NCI-H69 (cell line): ENCODE measurements at places on chromosomes 1 and 21.

- DNase-seq = peak; percentile 80
These were observed 595 bp upstream of the ZNHIT6 start for GRCh38 chr1:85708829-85709227.

GRCh38 chr1:9146156-9146555 lies 17.3 kb upstream of the GPR157 start:
- no peak for DNase-seq

DNA sequence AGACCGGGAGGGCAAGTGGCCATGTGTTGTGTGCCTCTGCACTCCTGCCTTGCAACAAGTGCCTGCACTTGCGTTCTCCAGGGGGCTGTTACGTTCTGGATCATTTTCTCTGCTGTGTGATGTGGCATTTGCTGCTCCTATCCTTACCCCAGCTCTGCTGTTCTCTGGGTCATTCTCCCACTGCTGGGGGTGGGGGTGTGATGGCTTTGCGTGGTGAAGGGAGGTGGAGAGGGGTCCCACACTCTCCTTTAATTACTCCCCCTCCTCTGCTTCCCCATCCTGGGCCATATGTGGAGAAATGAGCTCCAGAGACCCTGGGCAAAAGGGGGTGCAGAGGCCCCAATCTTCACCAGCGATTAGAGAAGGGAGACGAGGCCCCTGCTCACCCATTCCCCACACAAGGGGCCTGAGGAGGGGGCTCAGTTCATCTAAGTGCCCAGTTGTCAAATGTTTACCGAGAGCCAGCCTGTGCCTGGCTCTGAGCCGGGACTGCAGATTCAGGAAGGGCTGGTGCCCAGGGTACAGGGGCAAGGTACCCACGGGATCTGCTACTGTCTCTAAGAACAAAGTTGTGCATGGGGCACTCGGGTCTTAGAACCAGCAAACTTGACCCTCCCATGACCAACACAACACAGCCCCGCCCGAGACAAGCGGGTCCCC lies 355.4 kb downstream of the PTPRU start:
- DNase-seq = no peak

GRCh38 chr1:27609618-27610240 lies 5.8 kb upstream of the AHDC1 start:
- DNase-seq = no peak

DNA sequence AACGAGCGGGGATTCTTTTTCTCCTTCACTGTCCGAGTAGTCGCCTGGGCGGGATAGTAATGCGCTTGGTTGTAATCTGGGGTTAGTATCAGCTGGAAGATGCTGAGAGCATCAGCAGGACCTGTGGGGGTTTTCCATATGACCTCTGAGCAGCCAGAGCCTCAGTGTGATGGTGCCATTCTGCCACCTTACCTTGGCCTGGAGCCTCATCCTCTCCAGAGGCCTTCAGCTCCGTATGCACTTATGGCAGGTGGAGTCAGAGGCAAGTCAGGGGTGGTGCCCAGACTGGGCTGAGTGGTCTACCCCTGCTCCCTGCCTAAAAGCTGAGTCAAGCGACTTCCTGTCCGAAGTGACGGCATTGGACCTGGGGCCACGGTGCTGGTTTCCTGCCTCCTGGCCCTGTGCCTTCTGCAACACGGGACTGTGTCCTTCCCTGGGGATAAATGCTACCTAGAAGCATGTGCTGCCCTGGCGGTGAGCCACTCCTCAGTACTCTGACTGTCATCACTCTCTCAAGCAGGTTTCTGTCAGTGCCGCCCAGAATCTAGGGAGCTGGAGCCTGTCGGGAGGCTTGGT lies 24.7 kb downstream of the TENT5C start:
- no peak for DNase-seq

GRCh38 chr21:31530364-31530763 lies 129.1 kb upstream of the SOD1 start:
- peak; percentile 91 for DNase-seq

GRCh38 chr1:246564839-246565750 lies 966 bp downstream of the TFB2M start:
- DNase-seq = peak; percentile 45

- DNase-seq = no peak
These were observed 50.2 kb upstream of the WASF2 start for GRCh38 chr1:27539901-27540861.

DNA sequence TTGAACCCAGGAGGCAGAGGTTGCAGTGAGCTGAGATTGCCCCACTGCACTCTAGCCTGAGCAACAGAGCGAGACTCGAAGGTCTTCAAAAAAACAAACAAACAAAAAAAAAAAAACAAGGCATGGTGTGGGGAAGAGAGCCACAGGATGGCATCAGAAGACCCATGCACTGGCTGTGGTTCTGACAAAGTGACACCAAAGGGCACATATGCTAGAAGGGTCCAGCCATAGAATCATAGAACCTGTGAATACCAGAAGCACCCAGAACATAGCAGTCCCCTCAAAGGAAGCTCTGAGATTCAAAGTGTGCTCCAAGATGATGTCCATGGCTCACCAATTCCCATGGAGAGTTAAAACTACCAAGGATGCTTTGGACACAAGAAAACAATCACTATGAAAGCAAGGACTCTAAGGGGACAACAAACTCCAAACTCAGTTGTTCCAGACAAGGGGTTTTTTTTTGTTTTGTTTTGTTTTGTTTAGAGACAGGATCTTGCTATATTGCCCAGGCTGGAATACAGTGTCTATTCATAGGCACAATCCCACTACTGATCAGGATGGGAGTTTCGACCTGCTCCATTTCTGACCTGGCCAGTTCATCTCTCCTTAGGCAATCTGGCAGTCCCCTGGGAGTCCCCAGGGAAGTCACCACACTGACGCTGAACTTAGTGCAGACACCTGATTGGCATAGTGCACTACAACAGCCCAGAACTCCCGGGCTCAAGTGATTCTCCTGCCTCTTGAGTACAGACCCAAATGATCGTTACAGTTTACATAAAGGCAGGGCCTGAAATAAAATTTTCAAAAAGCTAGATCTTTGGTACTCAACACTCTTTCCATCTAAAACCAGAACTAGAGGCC lies 56.4 kb downstream of the TGFBR3 start:
- DNase-seq = no peak

GRCh38 chr1:93694039-93694438 lies 12.4 kb upstream of the BCAR3 start:
- DNase-seq = no peak

DNA sequence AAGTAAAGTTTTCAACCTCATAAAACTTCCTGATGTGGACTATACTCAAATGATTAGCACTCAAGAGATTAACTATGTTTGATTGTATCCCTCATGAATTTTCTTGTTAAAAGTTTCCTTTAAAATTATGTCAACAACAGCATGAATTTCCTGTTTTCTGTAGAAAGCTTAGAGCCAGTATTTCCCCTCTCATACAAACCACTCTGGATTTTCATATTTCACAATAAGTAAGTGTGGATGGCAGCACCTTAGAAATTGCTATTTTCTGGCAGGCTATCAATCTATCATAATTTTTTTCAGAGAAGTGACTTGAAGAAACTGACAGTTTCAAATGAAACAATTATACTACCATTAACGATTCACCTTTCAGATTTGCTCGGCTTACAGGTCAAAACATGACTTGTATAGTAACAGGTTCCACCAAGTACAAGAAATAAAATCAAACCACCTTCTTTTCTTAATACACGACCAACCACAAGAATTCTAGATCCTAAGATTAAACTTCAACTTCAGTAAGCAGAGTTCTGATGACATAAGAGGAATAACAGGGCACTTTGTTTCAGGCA lies 20.8 kb downstream of the ELK4 start:
- no peak for DNase-seq

- peak; percentile 73 for DNase-seq
These were observed 140.1 kb upstream of the CAMK1G start for GRCh38 chr1:209443361-209443931.

DNA sequence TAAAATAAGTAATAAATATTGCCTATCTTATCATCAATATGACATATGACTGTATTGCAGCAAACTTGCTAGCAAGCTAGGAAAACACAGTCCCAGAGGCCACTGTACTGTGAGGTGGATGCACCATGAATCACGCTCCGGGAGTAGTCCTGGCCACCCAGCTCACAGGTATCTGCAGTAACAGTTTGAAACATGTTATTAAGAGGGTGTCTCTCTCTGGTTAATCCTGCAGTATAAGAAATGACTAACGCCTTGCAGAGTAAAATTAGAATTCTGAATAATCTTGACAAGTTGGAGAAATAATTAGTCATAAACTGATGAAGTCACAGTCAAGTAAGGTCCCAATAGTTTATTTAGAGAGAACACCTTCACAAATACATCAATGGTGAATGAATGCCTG lies 34.0 kb upstream of the DPT start:
- no peak for DNase-seq

DNA sequence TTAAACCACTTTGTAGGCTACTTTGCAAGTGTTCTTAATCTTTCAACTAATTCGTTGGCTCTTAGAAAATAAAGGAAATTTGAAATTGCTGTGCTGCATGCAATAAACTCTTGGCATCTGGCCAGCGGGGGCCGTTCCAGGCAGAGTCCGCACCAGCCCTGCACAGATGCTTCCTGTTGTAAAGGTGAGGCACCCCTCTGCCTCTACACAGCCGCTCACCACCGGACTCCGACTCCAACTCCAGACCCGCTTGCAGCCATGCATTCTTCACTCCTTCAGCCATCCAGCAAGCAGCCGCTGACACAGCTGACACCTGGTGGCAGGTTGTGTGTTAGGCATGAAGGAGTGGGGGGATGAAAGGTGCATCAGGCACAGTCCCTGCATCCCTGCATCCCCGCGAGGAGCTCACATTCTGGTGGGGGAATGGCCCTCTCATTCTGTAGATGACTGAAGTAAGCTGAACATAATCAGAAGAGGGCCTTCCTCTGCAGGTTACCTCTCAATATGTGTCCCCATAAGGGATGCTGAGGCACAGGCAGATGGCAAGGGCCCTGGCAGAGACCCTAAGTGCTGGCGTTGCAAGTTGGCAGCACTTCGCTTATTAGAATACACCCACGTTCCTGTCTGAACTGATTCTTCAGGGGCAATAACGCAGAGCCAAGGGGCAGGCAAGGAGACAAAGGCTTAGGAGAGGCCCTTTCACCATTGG lies 56.8 kb downstream of the GLIS1 start:
- DNase-seq = peak; percentile 89

DNA sequence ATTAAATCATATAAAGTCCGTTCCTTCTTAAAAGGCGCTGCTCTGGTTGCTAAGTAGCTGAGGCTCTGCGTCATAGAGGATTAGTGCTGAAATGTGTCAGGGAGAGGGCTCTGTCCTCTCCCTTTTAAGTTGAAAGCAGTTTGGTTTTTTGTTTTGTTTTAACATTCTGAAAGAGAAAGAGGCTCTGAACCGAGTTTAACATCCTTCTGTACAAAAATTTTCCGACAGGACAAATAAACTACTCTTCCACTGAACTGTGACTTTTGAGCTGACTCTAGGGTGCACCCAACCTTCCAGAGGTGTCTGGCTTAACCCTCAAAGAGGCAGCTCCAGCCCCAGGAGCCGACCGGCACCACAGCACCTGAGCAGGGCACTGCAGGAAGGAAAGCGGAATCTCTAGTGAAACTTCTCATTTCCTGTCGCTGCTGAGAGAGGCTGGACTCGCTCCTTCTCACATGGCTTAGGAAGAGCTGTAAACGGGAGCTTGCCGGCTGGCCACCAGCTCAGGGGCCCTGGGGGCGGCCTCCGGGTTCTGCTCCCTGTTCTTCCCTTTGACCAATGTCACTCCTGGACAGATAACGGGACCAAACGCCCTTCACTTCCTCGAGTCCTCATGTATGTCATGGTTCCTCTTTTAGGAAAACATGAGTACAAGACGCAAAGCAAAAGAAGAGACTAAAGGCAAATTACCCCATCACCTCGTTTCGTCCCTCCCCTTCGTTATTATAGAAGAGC lies 1.2 kb downstream of the VAV3 start:
- DNase-seq = peak; percentile 72

- no peak for DNase-seq
These were observed 218.7 kb upstream of the FOXD3 start for GRCh38 chr1:63103682-63104081.

- peak; percentile 92 for DNase-seq
These were observed 306.2 kb downstream of the TTLL7 start for GRCh38 chr1:83692524-83693381.

DNA sequence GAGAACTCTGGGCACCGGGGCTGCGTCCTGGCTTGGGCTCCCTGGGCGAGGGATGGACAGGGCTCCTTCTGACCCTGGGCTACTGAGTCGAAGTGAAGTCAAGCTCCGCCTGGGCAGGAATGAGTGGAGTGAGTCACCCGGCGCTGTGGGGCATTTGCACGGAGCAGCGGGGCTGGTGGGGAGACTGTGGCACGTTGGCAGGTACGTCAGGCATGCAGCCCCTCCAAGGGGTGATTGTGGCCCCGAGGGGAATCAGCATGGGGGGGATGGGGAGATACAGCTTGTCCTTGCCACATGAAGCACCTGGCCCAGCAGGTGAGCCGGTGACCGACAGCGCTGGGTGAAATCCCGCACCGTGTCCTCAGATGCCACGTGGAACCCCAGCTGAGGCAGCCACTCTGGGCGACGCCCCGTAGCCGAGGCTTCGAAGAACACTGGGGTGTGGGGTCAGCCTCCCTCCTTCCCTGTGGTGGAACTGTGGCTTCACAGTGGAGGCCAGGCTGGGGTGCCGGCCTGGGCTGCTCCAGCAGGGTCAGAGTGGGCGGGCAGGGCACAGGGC lies 62.3 kb downstream of the COL18A1 start:
- DNase-seq = no peak

DNA sequence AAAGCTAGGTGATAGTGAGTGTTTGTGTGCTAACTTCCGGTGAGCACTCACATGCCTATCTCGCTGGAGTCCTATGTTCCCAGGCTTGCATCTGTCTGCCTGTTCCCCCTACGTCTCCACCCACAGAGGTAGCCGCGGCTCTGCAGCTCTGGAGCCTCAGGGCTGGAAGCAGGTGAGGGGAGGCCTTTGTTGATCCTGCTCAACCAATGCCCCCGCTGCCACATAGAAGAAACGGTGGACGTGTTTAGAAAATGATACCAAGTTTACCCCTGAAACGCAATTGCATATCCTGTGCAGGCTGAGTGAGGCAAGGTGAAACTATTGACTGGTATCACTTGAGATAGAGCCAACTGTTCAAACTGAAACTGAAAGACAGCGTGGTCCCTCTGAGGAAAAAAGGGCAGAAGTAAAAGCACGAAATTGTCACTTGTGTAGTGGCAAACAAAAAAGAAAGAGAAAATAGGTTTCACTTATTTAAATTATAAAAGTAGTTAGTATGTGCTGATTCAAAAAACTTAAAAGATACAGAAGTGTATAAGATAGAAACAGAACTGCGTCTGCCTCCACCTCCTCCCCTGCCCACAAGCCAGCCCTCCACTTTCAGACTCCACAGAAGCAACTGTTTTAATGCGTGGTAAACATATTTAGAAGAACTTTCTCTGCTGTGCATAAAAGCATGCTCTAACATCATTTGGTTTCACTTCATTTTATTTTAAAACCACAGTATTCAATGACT lies 38.6 kb upstream of the ETS2 start:
- peak; percentile 16 for DNase-seq

DNA sequence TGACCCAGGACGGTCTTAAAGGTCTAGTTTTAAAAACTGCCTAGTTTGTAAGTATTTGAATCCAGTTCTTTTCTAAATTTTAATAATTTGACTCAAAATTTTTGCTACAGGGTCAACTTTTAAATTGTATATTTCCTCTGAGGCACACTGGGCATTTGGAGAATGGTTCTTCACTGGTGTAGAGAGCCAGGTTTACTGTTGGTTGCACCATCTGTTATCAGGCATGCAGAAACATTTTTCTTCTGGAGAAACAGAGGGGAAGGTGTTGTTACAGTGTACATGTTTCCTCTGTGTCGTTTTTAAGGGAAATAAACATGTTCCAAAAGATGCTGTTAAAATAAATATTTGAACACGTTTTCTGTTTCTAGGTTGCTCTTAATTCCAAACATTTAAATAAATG lies 39.0 kb upstream of the RWDD3 start:
- no peak for DNase-seq
